Purkinje cell (primary cell): ENCODE measurements at places on chromosomes 5 and 9. TPM values are rescaled to one million over a fixed set of nuclear protein-coding genes. Genes with fewer than 3 reads are reported as not detected.

The P4HA2 gene
- 3.4 and 9.4 TPM in 2 replicates for polyA plus RNA-seq

The GMCL2 gene
- polyA plus RNA-seq, result not detected in 2 replicates

The ROPN1L gene
- 6.9 and 13.0 TPM in 2 replicates for polyA plus RNA-seq

The STPG3 gene
- not detected in 2 replicates for polyA plus RNA-seq

The CDH18 gene
- polyA plus RNA-seq, result 303 and 308 TPM in 2 replicates

The NACC2 gene
- 4.7 and 6.2 TPM in 2 replicates for polyA plus RNA-seq

The NFIB gene
- polyA plus RNA-seq, result 16.4 and 24.5 TPM in 2 replicates

The PCDHGA4 gene
- 0.27 TPM in 1 of 2 replicates, not detected in the other for polyA plus RNA-seq

The SSBP2 gene
- 84.1 and 88.6 TPM in 2 replicates for polyA plus RNA-seq

The KIF4B gene
- 0.10 and 0.85 TPM in 2 replicates for polyA plus RNA-seq

The ZDHHC11 gene
- 2.7 and 3.3 TPM in 2 replicates for polyA plus RNA-seq

The DMXL1 gene
- 60.1 and 63.6 TPM in 2 replicates for polyA plus RNA-seq

The MYMK gene
- not detected in 2 replicates for polyA plus RNA-seq

The TBC1D9B gene
- polyA plus RNA-seq, result 26.8 and 30.6 TPM in 2 replicates

The WDR38 gene
- not detected in 2 replicates for polyA plus RNA-seq

The TMEFF1 gene
- polyA plus RNA-seq, result not detected in 2 replicates

The MELK gene
- not detected in 2 replicates for polyA plus RNA-seq
